ENCODE measurements at places on chromosomes 7 and 10.

DNA sequence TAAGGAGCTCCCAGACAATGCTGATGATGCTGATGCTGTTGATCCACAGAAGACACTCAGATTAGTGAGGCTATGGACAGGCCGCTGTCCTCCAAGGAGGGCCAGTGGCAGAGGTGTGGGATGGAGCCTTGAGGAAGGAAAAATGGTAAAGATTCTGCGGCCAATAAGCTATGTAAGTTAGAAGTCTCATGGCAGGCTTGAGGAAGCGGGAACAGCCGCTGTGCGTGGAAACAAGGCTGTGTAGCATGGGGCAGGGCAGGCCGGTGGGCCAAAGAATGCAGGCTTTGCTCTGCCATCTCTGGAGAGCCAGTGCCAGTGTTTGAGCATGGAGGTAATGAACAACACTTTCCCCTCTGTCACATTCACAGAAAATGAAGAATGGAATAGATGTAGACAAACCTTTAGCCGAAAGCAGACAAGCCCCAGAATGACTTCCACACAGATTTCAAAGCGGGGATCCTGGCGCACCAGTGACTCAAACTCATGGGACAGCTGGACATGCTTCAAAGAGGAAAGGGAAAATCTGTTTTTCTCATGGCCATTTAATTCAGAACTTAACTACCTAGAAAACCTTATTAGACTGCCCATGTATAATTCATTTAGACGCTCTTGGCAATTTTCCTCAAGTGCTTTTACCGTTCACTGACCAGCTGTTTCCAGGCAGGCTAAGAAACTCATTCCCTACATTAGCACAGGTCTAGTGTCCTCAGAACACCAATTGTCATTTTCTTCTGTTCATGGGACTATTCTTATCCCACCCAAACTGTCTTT is 16.9 kb upstream of the FIGNL1 start:
- no peak for DNase-seq

DNA sequence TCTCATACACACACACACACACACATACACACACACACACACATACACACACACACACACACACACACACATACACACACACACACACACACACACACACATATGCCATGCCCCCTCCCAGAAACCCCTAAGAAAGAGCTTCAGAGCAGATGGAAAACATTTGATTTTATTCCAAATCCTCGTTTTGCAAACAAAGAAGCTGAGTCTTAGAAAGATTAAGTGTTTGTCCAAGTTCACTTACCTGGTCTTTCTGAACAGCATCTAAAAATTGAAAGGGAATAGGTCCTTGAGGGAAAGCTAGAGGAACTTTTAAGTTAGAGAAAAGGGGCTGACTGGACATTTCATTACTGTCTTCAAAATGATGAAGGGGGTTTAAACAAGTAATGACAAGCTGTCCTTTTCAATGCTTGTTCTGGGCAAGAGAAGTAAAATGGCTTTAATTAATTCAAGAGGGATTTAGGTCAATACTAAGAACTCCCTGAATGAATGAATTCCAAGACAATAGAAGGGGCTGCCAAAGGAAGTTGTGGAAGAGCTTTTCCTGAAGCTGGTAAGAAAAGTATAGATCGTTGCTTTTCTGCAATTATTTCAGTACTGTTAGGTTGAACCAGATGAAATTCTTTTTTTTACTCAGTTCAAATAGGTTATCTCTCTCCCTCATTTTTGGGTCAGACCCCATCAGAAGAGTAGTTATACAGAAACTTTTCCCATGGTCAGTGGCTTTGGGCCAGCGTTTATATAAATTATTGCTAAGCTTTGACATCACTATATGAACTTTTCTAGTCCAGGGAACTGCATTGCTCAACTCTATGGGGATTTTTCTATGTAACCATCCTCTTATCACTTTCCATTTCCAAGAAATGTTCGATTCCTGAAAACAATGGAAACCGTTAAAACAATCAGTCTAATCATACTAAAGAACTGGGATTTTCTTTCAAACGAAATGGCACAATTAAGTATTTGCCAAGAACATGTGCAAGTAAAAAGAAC is 261.4 kb downstream of the MTERF1 start:
- no peak for DNase-seq

DNA sequence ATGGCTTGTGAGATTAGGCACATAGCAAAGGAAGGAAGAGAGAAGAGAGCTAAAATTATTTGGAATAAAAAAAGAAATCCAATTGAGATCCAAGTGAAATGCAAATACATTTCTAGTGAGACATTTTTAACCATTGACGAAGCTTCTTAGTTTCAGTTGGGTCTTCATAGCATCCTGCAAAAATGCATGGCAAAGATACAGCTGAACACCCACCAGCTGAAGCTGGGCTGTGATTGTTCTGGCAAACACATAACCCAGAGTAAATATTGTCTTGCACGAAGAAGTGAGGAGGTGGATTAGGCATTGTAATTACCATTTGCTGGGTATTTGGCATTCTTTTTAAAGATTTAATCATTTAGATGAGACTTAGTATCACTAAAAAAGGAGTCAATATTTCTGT is 409.4 kb downstream of the GRM8 start:
- DNase-seq, result no peak

GRCh38 chr7:44961844-44962482 is 16.9 kb downstream of the MYO1G start:
- no peak for DNase-seq

DNA sequence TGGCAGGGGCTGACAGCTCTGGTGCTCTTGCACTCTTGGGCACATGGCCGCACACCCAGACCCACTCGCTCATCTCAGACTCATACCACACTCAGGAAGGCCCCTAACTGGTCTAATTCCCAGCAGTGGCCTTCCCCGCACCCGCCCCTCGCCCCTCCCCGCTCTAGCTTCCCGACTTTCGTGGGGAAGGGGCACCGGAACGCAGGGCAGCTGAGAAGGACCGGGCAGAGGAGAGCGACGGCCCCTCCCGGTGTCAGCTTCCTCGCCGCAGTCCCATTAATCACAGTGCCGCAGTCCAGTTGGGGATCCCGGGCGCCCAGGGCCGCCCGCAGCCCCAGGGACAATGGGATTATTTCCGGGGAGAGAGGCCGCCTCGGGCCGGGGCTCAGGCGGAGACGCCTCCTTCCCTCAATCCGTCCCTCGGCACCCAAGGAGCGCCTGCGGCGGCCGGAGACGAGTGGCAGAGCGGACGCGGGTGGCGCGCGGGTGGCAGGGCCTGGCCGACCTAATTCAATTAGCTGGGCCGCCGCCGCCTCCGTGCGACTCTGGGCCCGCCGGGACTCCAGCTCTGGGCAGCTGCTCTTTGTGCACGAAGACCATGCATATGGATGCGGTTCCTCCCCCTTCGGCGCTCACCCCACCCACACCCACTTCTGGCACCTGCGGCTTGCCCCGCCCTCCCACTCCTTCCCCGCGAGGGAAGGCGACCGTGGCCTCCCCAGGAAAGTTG is 7.8 kb upstream of the TLX1 start:
- no peak for DNase-seq

- no peak for DNase-seq
Measured at GRCh38 chr7:34454381-34454780, 203.6 kb upstream of the NPSR1 start.

- no peak for DNase-seq
Measured at GRCh38 chr7:99305473-99306260, 20.0 kb upstream of the ARPC1A start.

DNA sequence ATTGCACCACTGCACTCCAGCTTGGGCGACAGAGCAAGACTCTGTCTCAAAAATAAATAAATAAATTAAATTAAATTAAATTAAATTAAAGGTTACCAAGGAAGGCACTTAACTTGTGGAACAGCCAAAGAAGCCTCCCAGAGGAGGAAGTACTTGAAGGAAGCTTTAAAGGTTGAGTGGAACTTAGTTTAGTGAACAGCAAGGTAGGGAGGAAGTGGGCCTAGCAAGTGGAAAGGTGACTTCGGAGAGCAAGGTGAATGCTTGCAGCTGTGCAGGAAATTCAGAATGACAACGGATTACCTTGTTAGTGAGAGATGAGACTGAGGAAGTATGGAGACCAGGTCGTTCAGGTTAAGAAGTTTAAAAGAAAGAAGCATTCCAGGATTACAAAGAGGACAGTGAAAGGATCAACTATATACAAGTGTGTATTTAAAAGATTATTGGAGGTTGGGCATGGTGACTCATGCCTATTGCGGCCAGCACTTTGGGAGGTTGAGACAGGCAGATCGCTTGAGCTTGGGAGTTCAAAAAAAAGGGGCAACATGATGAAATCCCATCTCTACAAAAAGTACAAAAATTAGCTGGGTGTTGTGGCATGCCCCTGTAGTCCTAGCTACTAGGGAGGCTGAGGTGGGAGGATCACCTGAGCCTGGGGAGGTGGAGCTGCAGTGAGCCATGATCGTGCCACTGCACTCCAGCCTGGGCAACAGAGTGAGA is 12.8 kb upstream of the RPEL1 start:
- no peak for DNase-seq

GRCh38 chr10:33945051-33945450 is 610.6 kb upstream of the NRP1 start:
- DNase-seq, result no peak

DNA sequence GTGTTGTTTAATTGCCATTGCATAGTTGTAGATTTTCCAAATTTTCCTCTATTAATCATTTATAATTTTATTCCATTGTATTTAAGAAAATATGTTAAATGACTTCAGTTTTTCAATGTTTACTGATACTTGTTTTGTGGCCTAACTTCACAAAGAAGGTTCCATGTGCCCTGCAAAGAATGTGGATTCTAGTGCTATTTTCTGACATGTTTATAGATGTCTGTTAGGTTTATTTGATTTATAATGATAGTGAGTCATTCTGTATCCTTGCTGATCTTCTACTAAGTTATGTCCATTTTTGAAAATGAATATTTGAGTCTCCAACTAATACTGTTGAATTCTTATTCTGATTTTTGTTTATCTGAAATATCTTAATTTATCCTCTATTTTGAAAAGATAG is 369.0 kb downstream of the MAGI2 start:
- DNase-seq, result no peak

Data from activated CD4-positive, CD25-positive, alpha-beta regulatory T cell (primary cell).